ENCODE measurements at places on chromosomes 2 and 18. TPM values are rescaled to one million over a fixed set of nuclear protein-coding genes. Genes with fewer than 3 reads are reported as not detected.

The DES gene
- total RNA-seq: 69.3 TPM

The CCDC141 gene
- 0.17 TPM for total RNA-seq

The SERPINB13 gene
- not detected for total RNA-seq

The PKDCC gene
- total RNA-seq: 63.9 TPM

The CXCR2 gene
- not detected for total RNA-seq

The TEKT4 gene
- total RNA-seq: not detected

The CNTNAP5 gene
- total RNA-seq: not detected

The MARCHF7 gene
- total RNA-seq: 97.1 TPM

The RUFY4 gene
- not detected for total RNA-seq

The CCDC102B gene
- 35.3 TPM for total RNA-seq

The GDF7 gene
- 0.33 TPM for total RNA-seq

The EFR3B gene
- total RNA-seq: 0.51 TPM

The PROM2 gene
- total RNA-seq: 0.26 TPM

The CYTIP gene
- total RNA-seq: not detected

The INPP5D gene
- 0.51 TPM for total RNA-seq

The SMAD2 gene
- 31.3 TPM for total RNA-seq

The CCDC68 gene
- total RNA-seq: 8.3 TPM

The IL1R2 gene
- total RNA-seq: 1.0 TPM

The SPC25 gene
- total RNA-seq: not detected

The TMEM17 gene
- total RNA-seq: 1.3 TPM

The E2F6 gene
- 10.2 TPM for total RNA-seq

The CFAP65 gene
- total RNA-seq: not detected

The RAPGEF4 gene
- total RNA-seq: 1.3 TPM

All from fibroblast of lung (primary cell).